Activated CD4-positive, alpha-beta T cell treated with anti-CD3 and anti-CD28 coated beads, Interleukin-2, amount 10 ng/mL, durations not matched to agents 7 days and 5 days (primary cell): ENCODE measurements at places on chromosomes 3 and 15. TPM values are rescaled to one million over a fixed set of nuclear protein-coding genes. Genes with fewer than 3 reads are reported as not detected.

GRCh38 chr3:192422997-192423342 lies 304.4 kb downstream of the FGF12 start:
- H3K4me1 ChIP-seq: no peaks in the 10 kb centered on the region
- peaks cover under 1% of the 10 kb centered on the region for H3K27me3 ChIP-seq
- H3K27ac ChIP-seq: no peak overlapping the region
- no peaks in the 10 kb centered on the region for H3K36me3 ChIP-seq

Gene ITGA11
- total RNA-seq: 1.0 TPM

GRCh38 chr3:187960820-187961219 lies 193.1 kb upstream of the LPP start:
- peaks cover 3% of the 10 kb centered on the region for H3K27me3 ChIP-seq
- DNase-seq: no peak

GRCh38 chr3:8887435-8888300 lies 75.6 kb downstream of the RAD18 start:
- no peak for DNase-seq
- no peak overlapping the region for H3K27ac ChIP-seq
- H3K27me3 ChIP-seq: no peaks in the 10 kb centered on the region

DNA sequence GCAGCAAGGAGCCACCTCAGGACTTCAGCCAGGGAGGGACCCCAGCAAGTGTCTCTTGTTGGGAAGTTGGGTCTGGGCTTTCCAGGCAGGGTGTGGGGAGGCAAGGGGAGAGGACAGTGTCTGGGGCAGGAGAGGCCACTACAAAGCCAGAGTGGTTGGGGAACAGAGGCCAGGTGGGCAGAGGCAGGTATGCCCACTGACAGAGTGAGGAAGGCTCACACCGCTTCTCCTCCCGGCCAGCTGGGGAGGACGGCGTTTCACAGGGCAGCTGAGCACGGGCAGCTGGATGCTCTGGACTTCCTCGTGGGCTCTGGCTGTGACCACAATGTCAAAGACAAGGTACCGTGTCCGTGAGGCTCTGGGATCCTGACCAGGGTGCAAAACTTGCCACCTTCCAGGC lies 15.0 kb downstream of the ANKDD1A start:
- H3K4me1 ChIP-seq: peaks cover 23% of the 10 kb centered on the region
- no peaks in the 10 kb centered on the region for H3K27me3 ChIP-seq
- H3K27ac ChIP-seq: no peak overlapping the region
- H3K4me3 ChIP-seq: no peak overlapping the region
- H3K36me3 ChIP-seq: no peaks in the 10 kb centered on the region

DNA sequence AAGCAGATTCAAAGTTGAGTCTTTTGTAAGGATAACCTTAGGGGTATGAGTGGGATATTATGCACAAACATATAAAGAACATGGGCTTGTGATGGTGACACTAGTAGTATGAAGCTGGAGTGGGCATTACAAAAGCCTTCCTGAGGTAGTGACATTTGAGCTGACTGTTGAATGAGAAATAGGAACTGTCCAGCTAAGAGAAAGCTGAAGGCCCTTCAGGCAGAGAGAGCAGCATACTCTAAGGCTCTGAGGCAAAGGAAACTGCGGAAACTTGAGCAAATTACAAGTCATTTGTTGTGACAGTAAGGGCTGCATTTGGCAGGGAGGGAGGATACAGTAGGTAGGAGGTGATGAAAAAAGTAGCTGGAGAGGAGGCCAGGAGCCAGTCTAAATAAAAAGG lies 190.7 kb upstream of the CD96 start:
- H3K4me3 ChIP-seq: no peak overlapping the region
- no peaks in the 10 kb centered on the region for H3K36me3 ChIP-seq
- no peaks in the 10 kb centered on the region for H3K4me1 ChIP-seq
- H3K27me3 ChIP-seq: peaks cover under 1% of the 10 kb centered on the region
- no peak overlapping the region for H3K27ac ChIP-seq

GRCh38 chr3:66991459-66991858 lies 6.6 kb upstream of the KBTBD8 start:
- H3K36me3 ChIP-seq: no peaks in the 10 kb centered on the region
- H3K27me3 ChIP-seq: peaks cover 24% of the 10 kb centered on the region
- no peak overlapping the region for H3K27ac ChIP-seq
- DNase-seq: no peak
- H3K4me3 ChIP-seq: no peak overlapping the region
- no peaks in the 10 kb centered on the region for H3K4me1 ChIP-seq

Gene SSUH2
- not detected for total RNA-seq
